ENCODE measurements at places on chromosomes 1 and 21. TPM values are rescaled to one million over a fixed set of nuclear protein-coding genes. Genes with fewer than 3 reads are reported as not detected.

The WNT3A gene
- not detected for total RNA-seq

The CYP2J2 gene
- total RNA-seq = 0.06 TPM

The NBPF19 gene
- total RNA-seq = 3.7 TPM

The KLF17 gene
- total RNA-seq = 0.33 TPM

The MATN1 gene
- total RNA-seq = 0.05 TPM

The MMEL1 gene
- total RNA-seq = not detected

The IFNLR1 gene
- total RNA-seq = 1.5 TPM

The MCOLN3 gene
- total RNA-seq = 3.6 TPM

The PDPN gene
- not detected for total RNA-seq

The CRYAA gene
- not detected for total RNA-seq

The CCDC185 gene
- not detected for total RNA-seq

The SPRR1B gene
- total RNA-seq = not detected

The TSPEAR gene
- not detected for total RNA-seq

The CDA gene
- total RNA-seq = 42.4 TPM

The PDZK1IP1 gene
- total RNA-seq = 5.3 TPM

The RNU1-4 gene
- not detected for total RNA-seq

The MFAP2 gene
- total RNA-seq = 0.21 TPM

The CYP4Z1 gene
- total RNA-seq = not detected

The SPRR3 gene
- total RNA-seq = not detected

The DENND2D gene
- total RNA-seq = 1.5 TPM

The KCNK1 gene
- 19.4 TPM for total RNA-seq

The TPTE gene
- not detected for total RNA-seq

The CNIH3 gene
- 0.57 TPM for total RNA-seq

The GIPC2 gene
- total RNA-seq = not detected

The DLGAP3 gene
- total RNA-seq = 0.18 TPM

The SYNJ1 gene
- total RNA-seq = 2.4 TPM

The SV2A gene
- total RNA-seq = 0.06 TPM

The PGBD5 gene
- 0.63 TPM for total RNA-seq

The SPRR1A gene
- total RNA-seq = not detected

The LCE1C gene
- not detected for total RNA-seq

All from A549 treated with RU486 at 1 μM for 4 hours (cell line).